Kidney (tissue), 22 donors: ENCODE measurements at places on chromosomes 7 and 10. TPM values are rescaled to one million over a fixed set of nuclear protein-coding genes. Genes with fewer than 3 reads are reported as not detected.

HOXA2 gene
- total RNA-seq = 2.9 TPM

TMEM140 gene
- 31.3 TPM for total RNA-seq

CRYGN gene
- total RNA-seq = 0.22 TPM

IKZF1 gene
- 36.8 TPM for total RNA-seq

- DNase-seq = peak; percentile 48
Observed at GRCh38 chr7:105131890-105132289, 117.9 kb downstream of the KMT2E start.

DNA sequence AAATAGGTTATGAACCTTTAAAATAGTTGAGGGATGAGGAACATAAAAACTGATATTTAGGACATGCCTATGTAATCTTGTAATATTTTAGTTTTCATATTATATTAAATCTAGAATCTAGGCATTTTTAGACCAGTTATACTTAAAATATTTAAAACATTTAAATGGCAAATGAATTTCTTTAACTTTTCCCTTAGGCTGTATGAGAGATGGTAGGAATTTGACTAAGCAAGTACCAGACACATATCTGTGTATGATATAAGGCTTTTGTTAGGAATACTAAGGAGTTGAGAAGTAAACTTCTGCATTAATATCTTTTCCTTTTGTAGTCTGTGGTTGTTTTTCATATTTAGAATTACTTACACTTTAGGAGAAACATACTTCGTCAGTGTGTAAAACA is 25.1 kb downstream of the SEPTIN7 start:
- DNase-seq = no peak

DNA sequence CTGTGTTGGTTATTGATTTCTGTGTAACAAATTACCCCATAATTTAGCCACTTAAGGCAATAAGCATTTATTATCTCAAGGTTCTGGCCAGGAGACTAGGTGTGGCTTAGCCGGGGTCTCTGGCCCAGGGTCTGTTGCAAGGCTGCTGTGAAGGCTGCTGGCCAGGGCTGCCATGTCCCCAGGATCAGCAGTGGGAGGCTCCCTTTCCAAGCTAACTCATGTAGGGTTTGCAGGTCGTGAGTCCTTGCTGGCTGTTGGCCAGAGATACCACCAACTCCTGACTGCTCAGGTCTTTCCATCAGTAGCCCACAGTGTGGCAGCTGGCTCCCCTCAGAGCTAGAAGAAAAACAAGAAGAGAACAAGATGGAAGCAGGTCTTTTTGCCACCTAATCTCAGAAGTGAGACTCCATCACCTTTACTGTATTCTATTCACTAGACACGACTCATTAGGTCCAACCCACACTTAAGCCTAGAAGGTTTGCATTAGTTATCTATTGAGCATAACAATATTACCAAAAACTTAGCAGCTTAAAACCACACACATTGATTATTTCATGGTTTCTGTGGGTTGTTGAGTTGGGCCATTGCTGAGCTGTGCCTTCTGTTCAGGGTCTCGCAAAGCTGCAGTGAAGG is 185.6 kb downstream of the PFKFB3 start:
- no peak for DNase-seq

- DNase-seq = no peak
Observed at GRCh38 chr10:121753726-121754476, 155.7 kb upstream of the FGFR2 start.

DNA sequence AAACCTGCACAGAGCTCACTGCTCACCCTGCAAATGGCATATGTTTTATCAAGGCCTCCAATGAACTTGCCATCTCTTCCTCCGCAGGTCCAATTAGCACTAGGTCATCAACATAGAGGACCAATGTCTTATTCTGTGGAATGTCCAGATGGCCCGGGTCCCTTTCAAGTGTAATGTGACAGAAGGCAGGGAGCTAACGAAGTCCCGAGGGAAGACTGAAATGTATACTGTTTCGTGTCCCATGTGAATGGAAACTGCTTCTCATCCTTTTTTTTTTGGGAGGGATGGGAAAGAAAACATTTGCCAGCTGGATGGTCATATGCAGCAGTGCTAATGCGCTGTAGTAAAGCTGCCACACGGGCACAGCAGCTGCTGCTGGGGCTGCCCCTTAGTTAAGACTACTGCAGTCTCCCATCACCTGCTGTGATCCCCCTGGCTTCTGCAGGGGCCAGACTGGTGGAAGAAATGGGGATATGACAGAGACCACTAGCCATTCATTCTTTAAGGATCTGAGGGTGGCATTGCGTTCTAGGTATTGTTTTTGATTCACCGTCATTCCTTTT is 61.7 kb upstream of the CCNY start:
- peak; percentile 45 for DNase-seq

- no peak for DNase-seq
Observed at GRCh38 chr10:110017907-110018306, 10.1 kb downstream of the ADD3 start.

DNA sequence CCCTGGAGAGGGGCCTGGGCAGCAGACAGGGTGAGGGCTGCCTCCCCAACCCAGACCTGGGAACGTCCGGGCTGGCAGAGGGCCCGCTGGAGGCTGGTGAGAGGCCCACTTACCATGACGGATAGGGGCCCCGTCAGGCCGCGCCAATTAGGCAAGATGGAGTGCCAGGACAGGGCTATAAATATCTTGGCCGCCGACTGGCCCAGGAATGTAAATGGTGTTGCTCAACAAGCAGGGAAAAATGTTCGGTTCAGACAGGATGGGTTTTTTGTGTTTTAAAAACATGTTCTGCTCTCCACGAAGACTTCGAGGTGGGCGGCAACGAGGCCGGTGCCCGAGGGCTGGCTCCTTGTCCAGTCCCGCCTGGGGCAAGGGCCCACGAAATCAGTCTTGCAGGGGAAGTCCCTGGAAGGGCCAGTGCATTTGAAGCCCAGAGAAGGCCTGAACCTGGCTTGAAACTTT is 35.8 kb upstream of the ELN start:
- no peak for DNase-seq

DNA sequence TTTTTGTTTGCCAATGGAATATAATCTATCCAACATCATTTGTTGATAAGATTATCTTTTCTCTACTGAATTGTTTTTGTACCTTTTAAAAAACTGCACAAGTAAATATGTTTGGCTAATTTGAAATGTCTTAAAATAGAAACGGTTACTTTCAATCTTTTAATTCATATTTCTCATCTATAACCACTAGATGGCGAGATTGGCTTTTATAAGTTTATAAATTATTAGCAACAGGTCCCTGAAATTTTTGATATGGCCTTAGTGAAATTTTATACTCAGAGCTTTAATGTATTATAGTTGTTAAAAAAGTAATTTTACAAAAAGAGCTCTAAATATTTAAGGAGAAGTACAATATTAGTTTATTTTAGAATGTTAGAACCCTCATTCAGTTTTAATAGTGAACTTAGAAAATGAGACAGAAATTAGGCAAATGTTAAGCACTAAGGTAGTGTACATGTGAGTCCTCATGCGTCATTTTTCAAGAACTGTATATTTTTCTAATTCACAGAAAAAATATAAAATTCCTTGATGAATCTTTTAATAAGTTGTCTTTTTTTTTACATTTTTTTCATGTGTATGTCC is 592.5 kb downstream of the ARL4A start:
- DNase-seq = no peak

DNA sequence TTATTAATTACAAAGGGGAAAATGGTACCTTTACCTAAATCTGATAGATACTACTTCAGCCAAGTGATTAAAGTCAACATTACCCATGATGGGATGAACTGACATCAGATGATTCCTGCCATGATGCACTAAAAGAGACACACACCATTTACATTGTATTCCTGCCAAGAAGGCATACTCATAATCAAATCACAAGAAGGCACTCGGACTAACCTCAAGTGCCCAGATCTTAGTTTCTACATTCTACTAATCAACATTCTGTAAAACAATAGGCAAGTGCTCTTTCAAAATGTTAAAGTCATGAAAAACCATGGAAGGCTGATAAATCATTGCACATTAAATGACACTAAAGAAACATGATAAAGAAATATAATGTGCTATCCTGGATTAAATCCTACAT is 44.4 kb downstream of the SLC35G1 start:
- no peak for DNase-seq

DNA sequence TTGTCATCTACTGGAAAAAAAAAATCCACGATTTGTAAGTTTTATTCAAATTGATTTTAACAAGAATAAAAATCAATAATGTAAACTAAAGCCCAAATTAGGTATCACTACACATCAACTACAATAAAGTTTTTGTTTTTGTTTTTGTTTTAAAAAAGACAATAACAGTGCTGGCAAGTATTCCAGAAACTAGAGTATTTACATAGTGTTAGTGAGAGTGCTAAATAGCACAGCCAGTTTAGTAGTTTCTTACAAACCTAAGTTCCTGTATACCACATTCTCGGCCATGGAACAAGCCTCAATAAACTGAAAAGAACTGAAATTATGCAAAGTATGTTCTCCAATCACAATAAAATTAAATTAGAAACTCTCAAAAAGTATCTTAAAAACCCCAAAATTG is 8.1 kb downstream of the ARHGAP12 start:
- no peak for DNase-seq

DNA sequence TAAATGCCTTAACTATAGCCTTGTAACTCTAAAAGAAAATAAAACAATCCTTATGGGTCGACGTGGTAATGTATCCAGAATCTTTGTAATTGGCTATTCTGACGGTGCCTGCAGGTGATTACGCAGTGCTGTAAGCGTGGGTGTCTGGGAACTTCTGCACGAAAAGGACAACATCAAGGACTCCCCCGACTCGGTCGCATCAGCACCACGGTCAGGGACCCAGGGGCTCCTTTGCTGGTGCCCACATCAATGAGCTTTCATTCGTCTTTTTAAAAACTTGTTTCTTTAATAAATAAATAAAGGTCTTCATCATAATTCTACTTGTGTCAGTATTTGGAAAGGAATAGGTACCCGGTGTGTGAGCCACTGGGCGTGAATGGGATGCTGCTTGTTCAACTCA is 13.2 kb downstream of the MKI67 start:
- DNase-seq = no peak

GRCh38 chr10:119598397-119598796 is 1.6 kb upstream of the TIAL1 start:
- DNase-seq = no peak

DNA sequence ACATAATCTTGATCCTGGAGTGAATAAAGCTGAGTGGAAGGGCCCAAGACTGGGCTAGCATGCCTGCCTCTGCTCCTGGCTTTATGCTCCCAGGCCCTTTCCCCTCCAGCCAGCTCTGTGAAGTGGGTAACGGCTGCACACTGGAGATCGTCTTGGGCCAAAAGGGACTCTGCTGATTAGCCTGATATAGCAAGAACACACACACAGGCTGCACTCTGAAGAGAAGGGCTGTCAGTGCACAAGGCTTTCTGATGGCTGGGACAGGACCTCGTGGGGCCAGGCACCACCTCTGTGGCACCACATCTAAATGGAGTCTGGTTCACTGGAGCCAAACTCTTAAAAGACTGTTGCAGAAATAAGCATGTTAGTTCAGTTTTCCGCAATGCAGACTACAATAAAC is 161.4 kb downstream of the NEURL1 start:
- DNase-seq = no peak

- no peak for DNase-seq
Observed at GRCh38 chr10:69934768-69935167, 117.9 kb upstream of the MACROH2A2 start.

DNA sequence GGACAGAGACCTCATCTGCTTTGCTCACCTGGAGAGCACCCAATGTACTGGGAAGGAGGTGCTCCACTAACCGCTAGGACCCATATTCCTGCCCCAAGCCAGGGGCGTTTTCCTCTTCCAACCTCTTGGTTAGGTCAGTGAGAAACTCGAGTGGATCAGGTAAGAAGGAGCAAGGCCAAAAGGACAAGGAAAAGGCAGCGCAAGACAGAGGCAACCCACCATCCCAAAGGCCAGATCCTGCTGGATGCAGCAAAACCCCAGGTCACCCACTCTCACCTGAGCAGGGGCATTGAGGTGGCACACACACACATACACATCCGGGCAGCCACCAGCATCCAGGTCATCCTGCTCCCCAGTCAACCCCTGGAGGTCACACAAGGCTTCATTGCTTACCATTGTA is 105.1 kb downstream of the GRID1 start:
- DNase-seq = no peak

- DNase-seq = no peak
Observed at GRCh38 chr10:28445516-28445915, 87.4 kb upstream of the WAC start.

DNA sequence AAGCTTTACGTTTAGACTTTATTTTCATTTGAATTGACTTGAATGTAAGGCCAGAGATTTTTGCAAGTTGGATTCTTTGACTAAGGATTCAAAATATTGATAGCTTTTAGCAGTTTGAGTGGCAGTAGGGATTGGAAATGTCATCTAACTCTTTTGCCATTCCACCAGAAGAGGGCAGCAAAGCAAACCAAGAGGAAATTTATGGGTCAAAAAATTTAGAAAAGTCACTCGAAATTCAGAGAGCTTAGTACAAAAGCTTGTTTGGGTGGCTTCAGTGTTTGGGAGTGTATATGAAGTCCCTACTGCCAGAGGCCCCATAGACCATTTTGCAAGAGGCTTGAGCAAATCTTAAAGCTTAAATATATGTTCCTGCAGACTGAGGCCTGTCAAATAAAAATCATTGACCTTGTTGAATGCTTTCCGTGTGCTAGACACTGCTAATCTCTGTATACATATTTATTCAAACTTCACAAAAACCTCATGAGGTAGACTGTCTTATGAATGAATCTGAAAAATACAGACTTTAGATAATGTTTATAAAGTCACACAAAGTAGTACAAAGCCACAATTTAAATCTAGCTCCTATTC is 44.6 kb upstream of the RSBN1L start:
- no peak for DNase-seq

DNA sequence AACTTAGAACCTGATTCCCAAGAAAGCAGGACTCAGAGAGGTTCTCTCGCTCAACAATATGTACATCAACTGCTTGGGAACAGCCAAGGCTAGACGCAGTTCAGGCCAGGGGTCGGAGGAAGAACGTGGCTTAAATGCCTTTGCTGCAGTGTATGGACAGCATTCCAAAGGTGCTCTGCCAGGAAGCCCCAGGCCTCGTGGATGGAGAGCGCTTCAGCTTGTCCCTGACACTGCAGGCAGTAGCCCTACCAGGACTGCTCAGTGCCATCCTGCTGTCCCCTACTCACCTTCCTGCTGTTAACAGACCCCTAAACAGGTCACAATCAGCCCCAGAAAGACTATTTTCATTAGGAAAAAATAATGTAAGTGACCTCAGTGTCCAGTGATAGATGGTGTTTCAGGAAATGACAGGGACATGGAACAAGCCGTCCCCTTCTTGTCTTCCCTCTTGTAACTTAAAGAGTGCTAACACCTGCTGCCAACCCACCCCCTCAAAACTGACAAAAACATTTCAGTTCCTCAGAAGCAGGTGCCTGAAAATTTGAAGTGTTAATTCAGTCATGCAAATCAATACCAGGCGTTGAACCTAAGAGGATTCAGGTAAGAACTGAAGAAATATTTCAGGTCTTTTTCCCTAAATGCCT is 16.5 kb downstream of the CREB3L2 start:
- DNase-seq = no peak

DNA sequence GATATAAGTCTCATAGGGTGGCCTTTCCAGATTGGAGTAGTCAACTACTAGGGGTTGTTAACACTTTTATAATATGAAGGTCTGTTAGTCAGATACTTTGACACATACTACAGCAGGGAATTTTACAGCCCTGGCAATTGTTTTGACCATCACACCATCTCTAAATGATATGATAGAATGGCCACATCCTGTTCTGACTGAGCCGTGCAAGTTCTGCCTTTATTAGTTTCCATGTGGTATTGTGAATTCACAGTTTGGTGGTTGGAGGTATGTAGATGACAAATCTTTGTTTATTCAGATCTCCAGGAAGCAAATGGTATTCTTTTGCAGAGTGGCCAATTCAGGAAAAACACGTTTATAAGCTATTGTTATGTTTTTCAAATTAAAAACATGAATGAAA is 83.0 kb downstream of the NRG3 start:
- no peak for DNase-seq
